Activated naive CD4-positive, alpha-beta T cell treated with Interleukin-2 at 50 U/mL for 16 hours (primary cell): ENCODE measurements at places on chromosomes 5 and 9.

GRCh38 chr5:35247648-35248034, 17.4 kb upstream of the PRLR start:
- DNase-seq, result no peak

DNA sequence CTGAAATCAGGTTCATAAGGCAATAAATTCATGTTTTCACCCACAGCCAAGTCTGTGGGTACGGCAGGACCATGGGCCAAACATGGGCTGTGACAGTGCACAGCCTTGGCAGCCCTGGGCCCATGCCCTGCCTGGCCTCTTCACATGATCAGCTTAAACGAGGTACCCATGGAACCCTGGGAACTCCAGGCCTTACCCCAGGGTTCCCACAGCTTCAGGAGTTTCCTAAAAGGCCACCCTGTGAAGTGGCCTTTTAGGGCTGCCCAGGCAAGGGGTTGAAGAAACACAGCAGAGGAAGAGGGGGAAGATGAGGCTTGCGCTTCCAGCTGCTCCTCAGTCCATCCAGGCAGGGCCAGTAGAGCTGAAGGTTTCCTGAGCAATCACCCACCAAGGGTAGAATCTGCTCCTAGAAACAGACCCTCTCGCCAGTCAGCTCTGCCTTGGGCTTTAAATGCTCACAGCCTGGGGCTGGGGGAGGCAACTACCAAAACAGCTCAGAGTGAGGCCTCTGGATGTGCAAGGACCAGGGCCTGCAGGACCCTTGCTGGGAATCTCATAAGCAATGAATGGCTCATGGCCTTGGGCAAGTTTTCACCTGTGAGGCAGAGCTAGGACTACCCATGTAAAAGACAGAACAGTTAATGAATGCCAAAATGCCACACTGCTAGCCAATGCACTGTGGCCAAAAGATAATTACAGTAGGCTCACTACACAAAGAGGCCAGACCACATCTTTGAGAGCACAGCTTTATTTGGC, 79.3 kb upstream of the LRRTM2 start:
- DNase-seq, result no peak

DNA sequence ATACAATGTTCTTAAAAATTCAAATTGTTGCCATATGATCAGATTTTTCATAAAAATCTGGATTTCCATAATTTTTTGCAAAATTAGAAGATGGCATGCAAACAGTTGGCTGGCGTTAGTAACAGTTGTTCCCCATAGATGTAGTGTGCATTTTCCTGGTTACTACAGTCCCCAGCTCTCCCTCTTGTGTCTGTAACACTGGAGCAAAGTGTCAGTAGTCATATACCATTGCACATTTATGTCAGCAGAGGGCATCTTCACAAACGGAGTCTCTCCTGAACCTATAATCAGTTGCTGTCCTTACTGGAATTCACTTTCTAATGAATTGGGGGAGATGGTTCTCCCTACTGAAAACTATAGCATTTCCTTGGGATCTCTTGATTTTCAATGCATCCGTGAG, 44.7 kb upstream of the DMAC1 start:
- DNase-seq, result no peak

- no peak for DNase-seq
These were observed 30.6 kb upstream of the CTNNA1 start for GRCh38 chr5:138722544-138723177.

DNA sequence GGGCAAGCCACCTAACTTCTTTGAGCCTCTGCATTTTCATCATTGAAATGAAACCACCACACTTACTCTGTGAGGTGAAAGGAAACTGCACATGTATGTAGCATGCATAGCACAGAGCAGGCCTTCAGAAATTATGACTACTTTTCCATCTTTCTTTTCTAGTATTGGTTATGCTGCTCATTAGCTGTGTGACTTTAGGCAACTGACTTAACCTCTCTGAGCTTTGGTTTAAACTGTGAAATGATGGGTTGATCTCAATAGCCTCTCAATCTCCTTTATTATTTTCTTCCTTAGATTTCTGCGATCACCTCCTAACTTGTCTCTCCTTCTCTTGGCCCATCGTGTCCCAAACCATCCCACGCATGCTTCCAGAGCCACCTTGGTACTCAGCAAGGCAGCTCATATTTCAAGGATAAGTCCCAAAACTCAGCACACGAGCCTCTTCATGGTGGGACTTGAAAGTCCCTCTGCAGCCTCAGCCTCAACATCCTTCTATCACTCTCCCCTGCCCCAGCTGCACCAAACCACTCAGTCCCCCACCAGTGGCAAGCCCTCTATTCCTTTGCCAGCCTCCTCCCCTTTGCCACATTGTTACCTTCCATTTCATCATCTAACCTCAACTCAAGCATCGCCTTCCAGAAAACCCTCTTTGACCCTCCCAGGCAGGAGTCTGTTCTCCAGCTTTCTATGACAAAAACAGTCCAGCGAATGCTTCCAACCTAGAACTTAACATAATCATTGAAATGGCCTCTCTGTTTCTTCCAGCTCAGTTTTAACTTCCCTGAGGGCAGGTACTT, 60.3 kb upstream of the DNAH5 start:
- no peak for DNase-seq
